ENCODE measurements at places on chromosomes 12 and 14.

DNA sequence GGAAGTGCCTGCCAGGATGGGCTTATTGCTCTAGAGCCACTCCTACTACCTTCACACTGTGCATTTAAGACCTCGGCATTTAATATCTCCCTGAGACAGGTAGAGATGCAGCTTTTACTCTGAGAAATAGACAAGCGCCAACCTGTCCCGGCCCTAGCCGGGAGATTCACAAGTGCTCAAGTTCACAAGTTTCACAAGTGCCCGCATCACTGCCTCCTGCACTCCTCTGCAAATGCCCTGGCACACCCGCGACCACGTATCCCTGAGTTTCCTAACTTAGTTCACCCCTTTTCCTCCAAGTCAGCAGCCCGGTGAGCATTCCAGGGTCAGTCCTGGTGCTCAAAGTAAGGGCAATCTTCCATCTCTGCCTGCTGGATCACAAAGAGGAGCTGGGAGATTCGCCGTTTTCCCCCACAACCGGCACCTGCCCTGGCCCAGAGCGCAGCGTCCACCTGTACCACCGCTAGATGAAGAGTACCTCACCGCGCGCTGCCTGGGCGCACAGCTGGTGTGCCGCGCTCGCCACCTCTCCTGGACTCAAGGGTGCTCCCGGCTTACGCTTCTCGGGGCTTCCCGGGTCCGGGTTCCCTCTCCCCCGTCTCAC lies 5.0 kb upstream of the SLC38A4 start:
- no peak for DNase-seq

DNA sequence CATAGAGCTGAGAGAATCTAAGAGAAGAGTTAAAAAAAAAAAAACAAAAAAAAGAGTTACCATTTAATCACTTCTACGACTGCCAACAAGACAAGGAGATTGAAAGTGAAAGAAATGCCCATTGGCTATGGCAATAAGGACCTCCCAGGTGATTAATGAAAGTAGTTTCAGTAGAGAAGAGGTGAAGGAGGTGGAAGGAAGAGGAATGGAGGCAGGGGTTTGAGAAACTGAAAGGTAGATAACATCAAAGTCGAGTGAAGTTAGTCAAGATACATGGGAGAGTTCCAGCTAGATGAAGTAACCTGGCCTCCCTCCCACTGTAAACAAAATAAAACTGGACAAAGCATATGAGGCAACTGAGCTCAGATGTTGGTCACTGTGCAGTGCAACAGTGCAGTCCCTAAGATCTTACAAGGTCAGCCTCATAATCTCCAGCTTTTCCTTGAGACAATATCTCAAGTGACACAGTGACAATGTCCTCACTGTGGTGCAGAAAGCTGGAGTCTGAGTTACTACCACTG lies 118.0 kb upstream of the CCDC198 start:
- DNase-seq = no peak

DNA sequence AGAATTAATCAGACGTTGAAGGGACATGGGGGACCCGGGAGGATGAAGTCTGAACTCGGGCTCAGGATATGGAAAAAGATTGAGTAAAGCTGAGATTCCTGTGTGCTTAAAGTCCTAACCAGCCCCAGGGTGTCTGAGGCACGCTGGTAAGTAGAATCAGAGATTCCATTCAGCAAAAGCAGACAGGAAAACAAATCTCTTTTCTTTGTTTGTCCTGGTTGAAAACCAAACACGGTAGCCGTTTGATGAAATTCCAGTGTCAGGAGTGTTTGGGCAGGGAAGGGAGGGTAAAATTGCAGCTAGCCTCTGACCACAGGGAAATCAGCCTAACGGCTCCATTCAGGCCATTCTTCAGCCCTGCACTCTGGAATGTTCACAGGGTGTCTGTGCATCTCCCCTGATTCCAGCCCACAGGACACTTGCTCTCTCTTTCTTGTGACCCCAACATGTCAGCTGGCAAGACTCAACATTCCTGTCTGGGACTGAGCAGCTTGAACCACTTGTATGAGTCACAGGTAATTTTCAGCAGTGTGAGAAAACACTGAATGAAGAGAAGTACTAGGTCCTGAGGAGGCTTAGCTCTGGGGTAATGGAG lies 31.0 kb downstream of the NINJ2 start:
- DNase-seq = peak; percentile 63

- DNase-seq = no peak
Measured at GRCh38 chr12:52203079-52203921, 11.5 kb upstream of the KRT80 start.

- DNase-seq = no peak
Measured at GRCh38 chr12:110077800-110078199, 29.5 kb upstream of the C12orf76 start.

- DNase-seq = no peak
Measured at GRCh38 chr12:95634622-95635621, 83.6 kb upstream of the USP44 start.

- DNase-seq = no peak
Measured at GRCh38 chr14:47826809-47827208, 151.4 kb upstream of the MDGA2 start.

DNA sequence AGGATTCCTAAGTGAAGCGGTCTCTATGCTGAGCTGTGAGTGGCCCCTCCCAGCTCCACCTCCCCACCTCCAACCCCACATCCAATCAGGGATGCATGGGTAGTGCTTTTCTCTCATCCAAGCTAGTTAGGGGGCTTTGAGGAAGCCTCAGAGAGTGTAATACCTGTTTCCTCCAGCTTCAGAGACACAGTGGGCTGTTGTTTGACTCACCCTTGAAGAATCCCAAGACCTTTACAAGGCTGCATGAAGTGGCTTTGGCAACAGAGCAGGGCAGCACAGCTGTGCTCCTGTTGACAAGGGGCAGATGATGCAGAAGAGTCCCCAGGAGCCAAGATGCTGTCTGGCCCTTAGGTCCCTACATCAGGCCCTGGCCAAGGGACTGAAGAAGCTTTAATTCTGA lies 27.1 kb upstream of the CLMN start:
- no peak for DNase-seq

- DNase-seq = no peak
Measured at GRCh38 chr12:31057671-31058070, 16.0 kb upstream of the DDX11 start.

GRCh38 chr14:50058113-50058512 lies 58.3 kb downstream of the VCPKMT start:
- DNase-seq = no peak

- no peak for DNase-seq
Measured at GRCh38 chr14:71536015-71536740, 396.1 kb upstream of the RGS6 start.

- no peak for DNase-seq
Measured at GRCh38 chr14:86491743-86492142, 961.8 kb downstream of the FLRT2 start.

DNA sequence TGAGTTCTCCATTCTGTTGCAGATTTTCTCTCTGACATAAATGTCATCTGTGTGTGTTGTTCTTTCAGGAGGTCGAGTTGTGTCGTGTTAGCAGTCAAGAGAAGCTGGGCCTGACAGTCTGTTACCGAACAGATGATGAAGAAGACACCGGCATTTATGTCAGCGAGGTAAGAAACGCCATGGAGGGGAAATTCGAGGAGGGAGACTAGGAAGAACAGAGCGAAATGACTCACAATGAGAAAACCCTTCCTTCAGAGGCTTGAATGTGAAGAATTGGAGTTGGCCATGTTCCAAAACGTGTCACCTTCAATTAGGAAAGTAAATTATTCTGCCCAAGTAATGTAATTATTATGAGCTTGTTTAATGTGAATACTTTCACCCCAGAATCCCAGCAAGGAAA lies 364.5 kb downstream of the PDZRN4 start:
- no peak for DNase-seq

GRCh38 chr14:65414961-65415589 lies 2.5 kb downstream of the FUT8 start:
- DNase-seq = peak; percentile 16

DNA sequence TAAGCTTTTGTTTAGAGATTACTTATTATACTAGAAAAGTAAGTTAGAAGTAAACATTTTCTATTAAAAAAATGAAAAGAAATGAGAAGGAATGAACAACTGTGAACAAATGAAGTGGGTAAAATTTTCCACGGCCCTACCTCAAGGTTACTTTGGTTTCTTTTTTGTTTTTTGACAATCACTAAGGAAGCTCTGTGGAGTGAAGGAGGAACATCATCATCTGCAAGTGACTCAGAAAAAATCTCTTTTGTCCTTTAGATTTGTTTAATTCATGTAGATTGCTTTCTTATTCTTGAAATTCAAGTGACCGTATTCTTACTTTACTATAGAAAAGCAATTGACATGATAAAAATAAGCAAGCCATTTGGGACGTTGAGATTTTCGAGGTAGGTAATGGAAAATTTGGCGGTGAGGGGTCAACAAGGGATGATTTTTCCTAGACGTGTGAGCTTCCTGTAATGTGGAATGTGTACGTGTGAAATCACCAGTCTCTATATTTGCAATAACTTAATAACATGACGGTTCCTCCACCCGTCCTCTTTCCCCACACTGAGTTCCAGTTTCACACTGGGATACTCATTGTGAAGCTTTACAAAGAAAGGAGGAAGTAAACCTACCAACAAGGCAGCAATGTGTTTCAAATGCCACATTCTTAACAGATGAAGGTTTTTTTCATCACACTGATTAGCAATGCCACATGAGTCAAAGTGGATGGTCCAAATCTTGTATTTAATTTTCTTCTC lies 62.3 kb upstream of the EGLN3 start:
- no peak for DNase-seq

DNA sequence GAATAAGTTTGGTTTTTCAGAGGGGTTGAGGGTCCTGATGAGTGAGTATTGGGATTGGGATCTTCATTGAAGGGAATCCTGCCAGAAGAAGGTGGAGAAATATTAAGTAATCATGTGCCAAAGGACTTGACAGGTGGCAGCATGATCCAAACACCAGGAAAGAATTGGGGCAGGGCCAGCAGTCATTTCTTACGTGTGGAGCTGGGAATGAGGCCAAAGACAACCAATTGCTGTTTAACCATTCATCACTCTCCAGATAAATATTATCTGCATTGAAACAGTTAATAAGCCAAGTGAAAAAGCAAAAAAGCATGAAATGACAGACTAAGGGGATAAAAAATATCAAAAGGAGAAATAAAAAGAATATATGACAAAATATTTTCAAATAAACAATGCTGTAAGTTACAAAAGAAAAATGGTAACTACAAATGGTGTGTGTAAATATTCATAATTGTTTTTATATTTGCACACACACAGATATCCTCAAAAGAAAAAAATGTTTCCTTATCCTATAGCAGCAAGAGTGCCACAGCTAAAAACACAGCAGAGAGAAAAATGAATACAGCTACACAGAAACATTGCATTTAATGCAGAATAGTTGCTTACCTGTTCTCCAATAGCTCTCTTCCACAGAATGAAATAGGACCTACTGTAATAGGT lies 26.2 kb downstream of the C2CD5 start:
- no peak for DNase-seq

DNA sequence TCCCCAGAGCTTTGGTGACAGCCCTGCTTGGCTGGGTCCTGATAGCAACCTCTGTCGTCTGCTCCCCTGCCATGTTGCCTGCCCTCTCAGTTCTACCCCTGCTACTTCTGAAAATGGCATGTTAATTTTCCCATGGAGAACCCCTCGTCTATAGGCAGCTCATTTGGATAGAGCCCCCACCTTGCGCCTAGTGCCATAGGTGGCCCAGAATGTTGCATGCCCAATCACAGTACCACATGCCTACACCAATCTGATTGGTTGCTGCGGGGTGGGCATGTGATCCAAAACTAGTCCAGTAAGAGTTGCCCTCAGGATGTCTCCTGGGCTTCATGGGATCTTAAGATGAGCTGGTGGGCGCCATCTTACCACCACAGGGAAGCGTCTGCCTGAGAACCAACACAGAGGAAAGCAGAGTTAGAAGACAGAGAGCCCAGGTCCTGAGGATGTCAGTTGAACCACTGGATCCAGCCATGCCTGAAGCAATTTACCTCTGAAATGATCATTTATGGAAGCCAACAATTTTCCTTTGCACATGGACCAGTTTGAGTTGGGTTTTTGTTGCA lies 85.7 kb downstream of the PAPOLA start:
- DNase-seq = no peak

DNA sequence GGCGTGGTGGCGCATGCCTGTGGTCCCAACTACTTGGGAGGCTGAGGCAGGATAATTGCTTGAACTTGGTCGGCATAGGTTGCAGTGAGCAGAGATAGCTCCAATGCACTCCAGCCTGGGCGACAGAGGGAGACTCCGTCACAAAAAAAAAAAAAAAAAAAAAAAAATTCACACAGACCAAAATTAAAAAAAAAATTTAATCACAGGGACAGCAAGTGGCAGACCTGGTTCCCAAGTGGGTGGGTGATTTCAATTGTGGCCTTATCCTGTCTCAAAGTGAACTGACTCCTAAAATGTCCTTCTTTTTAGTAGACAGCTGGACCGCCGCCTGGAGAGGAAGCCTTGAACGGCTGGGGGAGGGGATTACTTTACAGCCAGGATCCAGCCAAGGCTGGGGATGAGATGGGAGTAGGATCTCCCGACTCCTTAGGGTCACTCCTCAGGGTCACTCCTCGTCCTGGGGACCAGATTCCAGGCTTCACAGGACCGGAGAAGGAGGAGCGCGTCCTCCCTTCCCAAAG lies 1.5 kb upstream of the KCNH3 start:
- no peak for DNase-seq

- DNase-seq = no peak
Measured at GRCh38 chr12:19217446-19217845, 87.9 kb downstream of the PLEKHA5 start.
